ENCODE measurements at places on chromosomes 6 and 20. TPM values are rescaled to one million over a fixed set of nuclear protein-coding genes. Genes with fewer than 3 reads are reported as not detected.

BLOC1S5 gene
- total RNA-seq: 0.29 TPM

KCNS1 gene
- not detected for total RNA-seq

SPTLC3 gene
- total RNA-seq: 33.9 TPM

SLC22A16 gene
- not detected for total RNA-seq

SCGN gene
- 2.6 TPM for total RNA-seq

DEF6 gene
- 18.0 TPM for total RNA-seq

TFAP2D gene
- total RNA-seq: not detected

DNA sequence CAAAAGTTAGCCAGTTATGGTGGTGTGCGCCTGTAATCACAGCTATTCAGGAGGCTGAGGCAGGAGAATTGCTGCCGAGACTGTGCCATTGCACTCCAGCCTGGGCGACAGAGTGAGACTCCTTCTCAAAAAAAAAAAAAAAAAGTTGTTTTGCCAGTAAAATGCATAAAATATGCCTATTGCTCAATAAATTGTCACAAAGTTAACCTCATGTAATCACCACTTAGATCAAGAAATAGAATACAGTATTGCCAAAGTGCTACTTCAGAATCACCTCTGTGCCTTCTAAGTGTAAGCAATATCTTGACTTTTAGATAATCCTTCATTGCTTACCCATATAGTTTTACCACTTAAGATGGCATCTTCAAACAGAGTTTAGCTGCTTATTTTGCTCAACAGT, 80.7 kb downstream of the TRMT11 start:
- no peak overlapping the region for H3K27ac ChIP-seq
- no peaks in the 10 kb centered on the region for H3K27me3 ChIP-seq
- no peaks in the 10 kb centered on the region for H3K36me3 ChIP-seq
- peaks cover 14% of the 10 kb centered on the region for H3K4me1 ChIP-seq
- no peak for DNase-seq

GRCh38 chr20:50911716-50912115, 19.5 kb downstream of the ADNP start:
- peaks cover 3% of the 10 kb centered on the region for H3K36me3 ChIP-seq
- no peak overlapping the region for H3K4me3 ChIP-seq
- H3K27ac ChIP-seq: no peak overlapping the region
- H3K4me1 ChIP-seq: peaks cover 39% of the 10 kb centered on the region

DNA sequence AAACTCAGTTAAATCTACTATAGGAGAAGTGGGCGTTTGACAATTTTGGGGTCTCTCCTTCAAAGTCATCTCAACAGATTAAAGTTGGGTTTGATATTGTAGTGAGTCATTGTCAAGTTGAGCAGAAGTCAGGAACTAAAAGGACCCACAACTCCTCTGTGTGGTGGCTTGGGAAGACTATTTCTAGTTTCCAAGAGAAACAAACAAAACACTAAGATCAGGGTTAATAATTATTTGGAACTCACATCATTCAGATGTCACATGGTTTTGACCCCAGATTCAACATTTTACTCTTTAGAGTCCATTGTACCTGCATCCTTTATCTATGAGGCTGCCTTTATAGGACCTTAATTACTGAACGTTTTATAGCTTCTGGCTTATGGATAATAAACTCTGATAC, 45.3 kb upstream of the TINAG start:
- H3K4me3 ChIP-seq: no peak overlapping the region
- no peaks in the 10 kb centered on the region for H3K27me3 ChIP-seq
- no peaks in the 10 kb centered on the region for H3K36me3 ChIP-seq
- no peak overlapping the region for H3K27ac ChIP-seq

- peaks cover 38% of the 10 kb centered on the region for H3K27me3 ChIP-seq
- H3K4me1 ChIP-seq: no peaks in the 10 kb centered on the region
- no peak overlapping the region for H3K4me3 ChIP-seq
- no peak for DNase-seq
- no peak overlapping the region for H3K27ac ChIP-seq
- H3K36me3 ChIP-seq: no peaks in the 10 kb centered on the region
Observed at GRCh38 chr20:56978475-56978874, 288.0 kb downstream of the BMP7 start.

- no peak for DNase-seq
- no peak overlapping the region for H3K4me3 ChIP-seq
- no peaks in the 10 kb centered on the region for H3K4me1 ChIP-seq
- no peak overlapping the region for H3K27ac ChIP-seq
- H3K27me3 ChIP-seq: no peaks in the 10 kb centered on the region
Observed at GRCh38 chr20:33162753-33163152, 5.2 kb upstream of the BPIFA2 start.

DNA sequence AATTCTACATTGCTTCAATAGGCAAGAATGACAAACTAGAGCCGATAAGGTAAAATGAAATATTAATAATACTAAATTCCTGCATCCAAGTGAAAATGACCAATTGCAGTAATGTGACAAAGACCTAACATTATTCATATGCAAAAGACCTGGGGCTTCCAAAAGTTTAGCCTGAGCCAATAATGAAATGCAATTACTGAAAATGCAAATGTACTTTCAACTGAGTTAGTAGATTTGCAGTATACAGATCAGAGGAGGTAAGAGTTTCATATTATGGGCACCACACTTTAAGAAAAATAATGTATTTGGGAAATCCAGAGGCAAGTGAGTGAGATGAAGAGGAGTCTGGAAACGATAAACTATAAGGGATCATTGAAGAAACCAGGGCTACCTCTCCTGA, 193.7 kb upstream of the GMDS start:
- no peak for DNase-seq
- no peaks in the 10 kb centered on the region for H3K36me3 ChIP-seq
- H3K27ac ChIP-seq: no peak overlapping the region
- H3K27me3 ChIP-seq: no peaks in the 10 kb centered on the region

GRCh38 chr6:159826968-159827647, 27.0 kb downstream of the PNLDC1 start:
- no peak overlapping the region for H3K27ac ChIP-seq
- no peaks in the 10 kb centered on the region for H3K36me3 ChIP-seq
- H3K4me1 ChIP-seq: no peaks in the 10 kb centered on the region

DNA sequence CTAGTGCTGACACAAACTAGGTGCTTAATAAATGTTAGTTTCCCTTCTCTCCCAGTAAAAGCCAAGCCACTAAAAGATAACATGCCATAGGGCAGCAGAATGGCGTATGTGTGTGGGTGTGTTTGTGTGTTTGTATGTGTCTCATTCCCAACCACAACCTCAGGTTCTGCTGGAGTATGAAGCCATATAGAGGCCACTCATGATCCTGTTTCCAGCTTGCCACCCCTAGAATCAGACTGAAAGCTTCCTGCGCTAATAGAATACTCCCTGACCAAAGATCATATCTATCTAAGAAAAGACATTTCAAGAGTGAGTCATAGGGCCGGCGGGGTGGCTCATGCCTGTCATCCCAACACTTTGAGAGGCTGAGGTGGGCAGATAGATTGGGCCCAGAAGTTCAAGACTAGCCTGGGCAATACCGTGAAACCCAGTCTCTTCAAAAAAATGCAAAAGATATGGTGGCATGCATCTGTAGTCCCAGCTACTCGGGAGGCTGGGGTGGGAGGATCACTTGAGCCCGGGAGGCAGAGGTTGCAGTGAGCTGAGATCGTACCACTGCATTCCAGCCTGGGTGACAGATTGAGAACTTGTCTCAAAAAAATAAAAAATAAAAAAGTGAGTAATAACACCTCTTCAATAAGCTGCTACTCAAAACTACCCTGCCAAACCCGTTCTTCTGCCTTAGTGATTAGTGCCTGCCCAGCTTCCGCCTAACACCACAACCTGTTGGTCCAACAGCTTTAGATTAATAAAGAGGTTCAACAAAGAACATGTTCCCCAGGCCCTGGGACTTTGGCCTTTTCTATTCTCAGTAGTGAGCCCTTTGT, 11.8 kb upstream of the SNRPC start:
- no peaks in the 10 kb centered on the region for H3K36me3 ChIP-seq
- H3K27ac ChIP-seq: peak overlapping the region; percentile 82
- H3K4me3 ChIP-seq: no peak overlapping the region
- H3K4me1 ChIP-seq: peaks cover 17% of the 10 kb centered on the region
- no peaks in the 10 kb centered on the region for H3K27me3 ChIP-seq

DNA sequence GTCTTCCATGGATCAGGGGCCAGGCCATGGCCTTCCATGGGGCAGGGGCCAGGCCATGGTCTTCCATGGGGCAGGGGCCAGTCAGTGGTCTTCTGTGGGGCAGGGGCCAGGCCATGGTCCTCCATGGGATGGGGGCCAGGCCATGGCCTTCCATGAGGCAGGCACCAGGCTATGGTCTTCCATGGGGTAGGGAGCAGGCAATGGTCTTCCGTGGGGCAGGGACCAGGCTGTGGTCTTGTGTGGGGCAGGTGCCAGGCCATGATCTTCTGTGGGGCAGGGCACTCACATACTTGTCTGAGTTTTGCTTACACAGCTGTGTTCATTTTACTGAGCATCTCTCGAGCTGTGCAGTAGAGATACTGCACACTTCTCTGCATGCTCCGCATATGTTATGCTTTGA, 57.3 kb upstream of the THBS2 start:
- no peaks in the 10 kb centered on the region for H3K36me3 ChIP-seq
- H3K27ac ChIP-seq: no peak overlapping the region
- no peaks in the 10 kb centered on the region for H3K4me1 ChIP-seq
- DNase-seq: no peak

GRCh38 chr6:130946076-130946475, 117.0 kb downstream of the EPB41L2 start:
- no peaks in the 10 kb centered on the region for H3K36me3 ChIP-seq
- H3K27me3 ChIP-seq: no peaks in the 10 kb centered on the region
- H3K27ac ChIP-seq: no peak overlapping the region
- H3K4me1 ChIP-seq: peaks cover 17% of the 10 kb centered on the region
- no peak for DNase-seq

DNA sequence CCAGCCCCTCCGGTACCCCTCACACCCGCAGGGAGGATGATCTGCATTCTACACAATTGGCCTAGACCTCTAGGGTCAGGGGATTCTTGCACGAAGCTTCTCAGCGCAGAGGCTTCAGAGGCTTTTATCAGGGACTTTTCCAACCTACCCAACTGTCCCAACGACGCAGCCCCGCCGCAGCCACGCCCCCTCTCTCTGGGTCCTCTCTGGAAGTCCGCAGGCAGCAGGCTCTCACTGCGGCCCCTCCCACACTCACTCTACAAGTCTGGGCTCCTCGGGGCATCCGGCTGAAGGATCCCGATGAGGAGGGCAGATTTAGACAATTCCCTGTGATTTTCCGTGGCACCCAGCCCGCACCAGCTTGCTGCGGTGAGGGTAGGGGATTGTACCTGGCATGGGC, 227.7 kb upstream of the RNF24 start:
- H3K36me3 ChIP-seq: no peaks in the 10 kb centered on the region
- peaks cover 58% of the 10 kb centered on the region for H3K27me3 ChIP-seq
- no peak overlapping the region for H3K4me3 ChIP-seq
- DNase-seq: no peak

- DNase-seq: no peak
- no peaks in the 10 kb centered on the region for H3K27me3 ChIP-seq
Observed at GRCh38 chr20:57403216-57403615, 12.0 kb downstream of the RBM38 start.

DNA sequence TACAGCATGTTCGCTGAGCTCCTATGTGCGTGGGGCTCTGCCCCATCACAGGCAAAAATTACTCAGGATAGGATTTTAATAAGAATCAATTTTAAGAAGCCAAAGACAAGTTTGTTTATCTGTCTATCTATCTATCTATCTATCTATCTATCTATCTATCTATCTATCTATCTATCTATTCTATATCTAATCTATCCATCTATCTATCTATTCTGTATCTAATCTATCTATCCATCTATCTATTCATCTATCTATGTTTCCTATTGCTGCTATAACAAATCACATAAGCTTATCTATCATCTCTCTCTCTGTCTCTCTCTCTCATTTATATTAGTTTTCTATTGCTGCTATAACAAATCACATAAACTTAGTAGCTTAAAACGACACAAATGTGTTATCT, 1.7 kb downstream of the ARHGAP40 start:
- no peak overlapping the region for H3K27ac ChIP-seq
- H3K27me3 ChIP-seq: peaks cover 20% of the 10 kb centered on the region
- H3K36me3 ChIP-seq: no peaks in the 10 kb centered on the region
- DNase-seq: no peak
- H3K4me1 ChIP-seq: peaks cover 10% of the 10 kb centered on the region

DNA sequence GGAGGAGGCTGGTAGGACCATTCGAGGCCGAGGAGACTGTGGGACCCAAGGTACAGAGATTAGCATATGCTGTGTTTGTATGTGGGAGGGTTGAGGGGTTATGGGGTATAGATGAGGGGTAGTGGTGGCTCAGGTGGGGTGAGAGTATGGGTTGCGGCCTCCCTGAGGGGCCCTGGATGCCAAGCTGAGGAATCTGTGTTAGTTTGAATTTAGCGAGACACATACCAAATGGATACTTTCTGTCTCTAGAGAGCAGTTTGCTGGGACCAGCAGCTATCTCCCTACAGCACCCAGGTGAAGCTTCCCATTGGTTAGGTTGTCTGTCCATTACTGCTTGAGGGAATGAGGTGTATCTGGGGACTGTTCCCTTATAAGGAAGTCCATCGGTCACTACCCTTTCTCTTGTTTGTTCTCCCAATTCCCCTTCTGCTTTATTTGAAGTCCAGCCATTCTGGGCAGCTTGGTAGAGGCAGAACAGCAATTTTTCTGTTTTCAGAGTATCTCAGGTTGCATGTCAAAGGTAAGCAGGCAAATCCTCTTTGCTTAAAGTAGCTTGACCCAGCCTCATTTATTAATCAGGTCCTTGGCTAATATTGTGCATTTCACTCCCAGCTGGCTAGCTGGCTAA, 15.2 kb downstream of the CHMP4B start:
- no peaks in the 10 kb centered on the region for H3K27me3 ChIP-seq
- peaks cover 9% of the 10 kb centered on the region for H3K36me3 ChIP-seq
- H3K4me1 ChIP-seq: peaks cover 61% of the 10 kb centered on the region
- H3K4me3 ChIP-seq: no peak overlapping the region
- DNase-seq: no peak
- peak overlapping the region; percentile 65 for H3K27ac ChIP-seq
